ENCODE measurements at places on chromosomes 3 and 15.

DNA sequence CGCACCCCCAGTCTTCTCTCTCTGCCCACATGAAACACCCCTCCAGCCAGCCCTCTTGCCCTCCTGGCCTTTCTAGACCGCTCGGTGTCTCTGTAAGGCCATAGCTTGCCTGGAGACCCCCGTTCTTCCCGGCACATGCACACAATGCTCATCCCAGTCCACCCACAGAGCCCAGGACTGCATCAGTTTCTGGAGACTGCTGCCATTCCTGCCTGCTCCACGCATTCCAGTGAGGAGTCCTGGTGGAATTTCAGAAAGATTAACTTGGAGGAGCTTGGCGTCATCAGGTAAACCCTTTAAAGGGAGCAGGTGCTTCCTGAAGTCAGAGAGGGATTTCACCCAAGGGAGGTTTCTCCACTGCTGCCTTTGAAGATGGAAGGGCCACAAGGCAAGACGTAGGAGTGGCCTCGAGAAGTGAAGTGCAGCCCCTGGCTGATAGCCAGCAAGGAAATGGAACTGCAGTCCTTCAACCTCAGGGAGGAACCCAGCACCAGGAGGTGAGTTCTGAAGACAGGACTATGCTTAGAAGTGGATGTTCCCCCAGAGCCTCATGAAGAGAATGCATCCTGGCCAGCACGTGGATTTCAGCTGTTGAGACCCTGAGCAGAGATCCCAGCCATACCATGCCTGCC, 19.2 kb downstream of the SLC41A3 start:
- no peak for DNase-seq

DNA sequence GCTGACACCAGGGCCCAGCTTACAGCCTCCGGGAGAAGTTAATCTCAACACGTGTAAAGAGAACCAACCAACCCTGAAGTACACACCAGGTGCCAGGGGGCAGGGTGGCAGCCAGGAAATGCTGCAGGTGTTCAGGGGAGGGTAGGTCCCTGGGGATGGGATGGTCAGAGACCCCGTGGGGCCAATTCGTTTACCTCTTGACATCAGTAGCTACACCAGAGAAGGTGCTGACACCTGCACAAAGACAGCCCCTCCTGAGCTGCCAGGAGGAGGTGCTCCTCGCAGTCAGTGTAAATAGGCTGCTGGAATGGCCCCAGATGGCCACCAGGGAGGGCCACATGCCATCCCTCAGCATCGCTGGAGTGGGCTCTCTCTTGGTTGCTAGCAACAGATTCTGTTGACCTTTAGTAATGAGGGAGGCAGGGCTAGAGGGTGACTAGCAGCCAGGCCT, 52.8 kb downstream of the CORO2B start:
- no peak for DNase-seq

- DNase-seq = no peak
These were observed 30.2 kb upstream of the ZNF609 start for GRCh38 chr15:64430000-64430735.

GRCh38 chr3:165640970-165641369, 196.3 kb downstream of the BCHE start:
- DNase-seq = no peak

GRCh38 chr3:36511791-36512486, 131.6 kb downstream of the STAC start:
- DNase-seq = no peak

DNA sequence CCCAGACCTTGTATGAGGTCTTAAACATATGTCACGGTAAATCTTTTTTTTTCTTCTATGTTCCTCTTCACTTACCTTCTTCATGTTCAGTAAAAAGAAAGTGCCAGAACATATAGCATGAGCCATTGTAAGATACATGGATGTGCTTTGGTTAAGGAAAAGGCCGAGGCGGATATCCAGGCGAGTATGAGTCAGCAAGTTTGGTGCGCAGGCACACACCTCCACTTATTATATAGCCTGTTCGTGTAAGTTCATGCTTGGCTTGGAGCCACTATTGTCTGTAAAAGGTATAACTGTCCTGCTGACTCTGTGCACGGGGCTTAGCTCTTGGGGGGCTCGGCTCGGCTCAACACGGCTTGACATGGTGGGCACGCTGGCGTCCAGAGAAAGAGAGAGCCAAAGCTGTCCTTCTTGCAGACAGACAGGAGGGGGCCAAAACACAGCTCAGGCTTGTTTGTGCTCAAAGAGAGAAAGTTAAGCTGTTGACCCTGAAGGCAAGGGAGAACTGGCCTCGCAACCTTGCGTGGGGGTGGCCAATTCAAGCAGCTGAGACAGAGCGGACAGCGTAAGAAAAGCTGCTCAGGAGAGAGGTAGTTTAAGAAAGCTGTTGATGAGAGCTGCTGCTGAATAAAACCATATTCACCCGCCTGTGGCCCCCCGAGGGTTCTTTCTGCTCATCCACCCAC, 251.2 kb downstream of the SLC9A9 start:
- no peak for DNase-seq

DNA sequence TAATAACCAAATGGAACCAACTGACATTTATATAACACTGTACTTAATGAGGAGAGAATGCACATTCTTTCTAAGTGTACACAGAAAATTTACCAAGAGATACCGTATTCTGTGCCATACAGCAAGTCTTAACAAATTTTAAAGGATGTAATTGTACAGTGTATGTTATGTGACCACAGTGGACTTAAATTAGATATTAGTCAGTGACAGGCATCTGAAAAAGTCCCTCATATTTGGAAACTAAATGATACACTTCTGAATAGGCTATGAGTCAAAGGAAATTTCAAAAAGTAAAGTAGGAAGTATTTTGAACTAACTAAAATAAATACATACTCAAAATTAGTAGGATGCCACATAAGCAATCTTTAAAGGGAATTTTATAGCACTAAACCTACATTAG, 59.6 kb upstream of the P3H2 start:
- DNase-seq = no peak

- DNase-seq = no peak
These were observed 17.0 kb downstream of the SOX2 start for GRCh38 chr3:181728470-181729340.

GRCh38 chr3:106631373-106632108, 745.7 kb upstream of the CCDC54 start:
- DNase-seq = no peak

GRCh38 chr15:77032052-77032646, 37.2 kb downstream of the PSTPIP1 start:
- DNase-seq = peak; percentile 4

DNA sequence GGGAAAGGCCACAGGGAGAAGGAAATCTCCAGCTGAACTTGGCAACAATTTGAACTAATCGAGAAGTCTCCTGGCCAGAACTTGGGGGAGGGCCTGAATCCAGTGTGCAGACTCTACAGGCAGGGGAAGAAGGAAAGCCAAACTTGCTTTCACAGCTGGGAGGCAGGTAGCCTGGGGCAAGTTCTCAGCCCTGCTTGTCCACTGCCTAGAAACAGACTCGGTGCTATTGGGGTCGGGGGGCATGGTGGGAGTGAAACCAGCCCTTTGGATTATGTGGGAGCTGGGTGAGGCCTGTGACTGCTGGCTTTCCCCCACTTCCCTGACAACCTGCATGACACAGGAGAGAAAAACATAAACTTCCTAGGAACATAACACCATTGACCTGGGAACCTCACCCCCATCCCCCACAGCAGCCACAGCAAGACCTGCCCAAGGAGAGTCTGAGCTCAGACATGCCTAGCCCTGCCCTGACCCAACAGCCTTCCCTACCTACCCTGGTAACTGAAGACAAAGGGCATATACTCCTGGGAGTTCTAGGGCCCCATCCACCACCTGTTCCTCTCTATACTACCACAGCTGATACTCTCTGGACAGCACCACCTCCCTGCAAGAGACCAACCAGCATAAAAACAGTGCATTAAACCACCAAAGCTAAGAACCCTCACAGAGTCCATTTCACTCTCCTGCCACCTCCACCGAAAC, 103.7 kb upstream of the MNS1 start:
- no peak for DNase-seq

GRCh38 chr3:38827791-38828190, 11.8 kb upstream of the SCN10A start:
- no peak for DNase-seq

DNA sequence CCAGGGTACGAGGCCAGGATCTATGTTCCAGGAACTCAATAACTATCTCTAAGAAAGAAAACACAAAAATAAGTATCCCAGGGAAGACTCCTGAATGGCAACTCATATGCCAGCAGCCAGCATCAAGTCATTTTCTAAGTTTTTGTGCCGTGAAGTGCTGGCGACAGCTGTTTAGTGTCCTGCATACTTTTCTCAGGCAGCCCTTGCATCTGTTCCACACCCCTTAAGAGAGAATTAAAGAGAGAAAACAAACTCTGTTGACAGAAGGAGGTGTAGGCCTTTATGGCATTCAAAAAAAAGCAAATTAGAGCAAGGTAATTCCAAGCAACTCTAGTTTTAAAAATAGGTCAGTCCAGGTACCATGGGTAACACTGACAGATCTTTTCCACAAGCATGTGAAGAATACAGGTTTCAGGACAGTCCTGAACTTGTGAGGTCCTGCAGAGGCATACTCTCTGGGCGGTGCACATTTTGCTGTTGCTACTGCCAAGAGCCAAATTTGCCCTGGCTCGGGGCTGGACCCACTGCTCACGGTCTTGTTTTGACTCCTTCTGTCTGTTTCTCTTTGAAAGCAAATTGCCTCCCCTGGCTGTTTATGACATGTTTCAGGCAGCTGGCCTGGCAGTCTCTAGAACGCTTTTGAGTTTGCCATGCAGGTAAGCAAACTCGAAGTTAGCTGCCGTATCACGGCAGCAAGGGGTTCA, 252.1 kb upstream of the ADAMTS9 start:
- no peak for DNase-seq

GRCh38 chr15:67130166-67130565, 64.8 kb downstream of the SMAD3 start:
- DNase-seq = no peak

DNA sequence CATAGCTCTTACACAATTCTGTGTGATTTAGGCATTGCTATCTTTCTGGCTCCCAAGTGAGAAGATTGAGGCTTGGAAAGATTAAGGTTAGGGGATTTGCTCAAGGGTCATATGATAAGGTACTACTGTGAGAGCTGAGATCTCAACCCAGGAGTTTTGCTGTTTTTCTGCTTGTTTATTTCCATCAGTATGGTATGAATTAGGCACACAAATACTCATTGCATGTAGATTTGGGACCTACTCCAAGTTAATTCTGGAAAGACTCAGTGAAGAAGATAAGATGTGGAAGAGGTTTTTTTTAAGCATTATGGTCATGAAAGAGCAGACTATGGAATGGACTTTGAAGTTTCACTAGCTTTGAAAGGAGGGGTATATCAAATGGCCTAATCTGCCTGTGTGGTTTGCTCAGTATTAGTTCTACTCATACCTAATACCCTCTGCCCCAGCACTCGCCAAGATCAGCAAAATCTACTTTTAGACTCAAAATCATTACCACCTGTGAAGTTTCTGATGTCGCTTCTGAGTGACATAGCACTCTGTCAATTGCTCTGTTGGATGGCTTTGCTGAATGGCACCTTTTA, 12.5 kb downstream of the MBNL1 start:
- DNase-seq = no peak

- no peak for DNase-seq
These were observed 150.0 kb upstream of the CHL1 start for GRCh38 chr3:46576-46975.

GRCh38 chr15:77140220-77140619, 69.3 kb upstream of the TSPAN3 start:
- no peak for DNase-seq

DNA sequence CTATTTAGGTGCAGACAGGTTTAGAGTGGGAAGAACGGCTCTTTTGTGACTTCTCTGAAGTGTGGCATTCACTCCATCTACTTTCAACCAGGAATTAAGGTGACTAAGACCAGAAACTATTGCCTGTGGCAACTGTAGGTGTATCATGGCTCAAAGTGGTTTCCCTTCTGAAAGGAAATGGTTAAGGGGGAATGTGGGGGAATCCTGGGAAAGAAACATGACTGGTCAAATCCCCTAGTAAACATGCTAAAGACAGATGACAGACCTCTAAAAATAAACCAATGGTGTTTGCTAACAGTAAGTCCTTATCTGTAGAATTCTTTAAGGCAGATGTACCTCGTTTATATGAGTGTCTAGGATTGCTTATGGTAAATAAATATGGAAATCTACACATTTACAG, 56.9 kb downstream of the MEGF11 start:
- DNase-seq = no peak

DNA sequence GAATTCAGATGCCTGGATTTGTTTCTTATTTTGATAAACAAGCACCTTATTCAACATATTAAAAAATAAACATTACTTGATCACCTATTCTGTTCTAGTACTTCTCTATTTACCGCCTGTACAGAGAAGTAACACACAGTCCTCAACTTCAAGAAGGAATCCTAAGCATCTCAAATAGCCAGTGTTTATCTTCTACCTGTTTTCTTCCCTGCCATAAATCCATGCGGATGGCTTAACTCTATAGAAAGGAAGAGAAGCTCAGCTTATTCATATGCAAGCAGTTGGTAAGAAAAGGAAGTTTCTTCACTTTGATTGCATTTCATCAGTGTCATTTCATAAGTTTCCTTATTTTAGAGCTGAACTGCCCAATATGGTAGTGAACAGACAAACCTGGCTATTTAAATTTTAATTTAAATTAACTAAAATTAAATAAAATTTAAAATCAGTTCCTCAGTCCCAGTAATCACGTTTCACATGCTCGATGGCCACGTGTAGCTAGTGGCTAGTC, 210.0 kb upstream of the PEX5L start:
- DNase-seq = no peak

DNA sequence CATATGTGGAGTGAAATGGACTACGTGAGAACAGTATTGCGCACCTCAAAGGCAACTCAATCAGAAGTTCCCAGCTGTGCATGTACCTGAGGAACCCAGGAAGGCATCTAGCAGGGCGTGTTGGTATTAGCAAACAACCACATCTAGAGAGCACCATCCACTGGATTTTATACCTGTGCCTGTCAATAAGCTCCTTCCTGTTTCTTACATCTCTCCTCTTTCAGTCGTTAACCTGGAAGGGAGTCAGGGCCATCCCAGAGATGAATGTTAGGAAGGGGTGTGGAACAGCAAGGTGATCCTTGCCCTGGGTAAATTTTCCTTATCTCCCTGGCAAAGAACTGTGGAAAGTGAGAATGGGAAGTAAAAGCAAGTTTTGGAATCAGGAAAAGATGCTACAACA, 29.6 kb upstream of the CHMP2B start:
- no peak for DNase-seq

GRCh38 chr15:66733976-66734375, 31.9 kb downstream of the SMAD6 start:
- no peak for DNase-seq

- no peak for DNase-seq
These were observed 15.1 kb downstream of the DUSP7 start for GRCh38 chr3:52041118-52041731.

- DNase-seq = no peak
These were observed 61.9 kb downstream of the CD47 start for GRCh38 chr3:108028896-108029295.

DNA sequence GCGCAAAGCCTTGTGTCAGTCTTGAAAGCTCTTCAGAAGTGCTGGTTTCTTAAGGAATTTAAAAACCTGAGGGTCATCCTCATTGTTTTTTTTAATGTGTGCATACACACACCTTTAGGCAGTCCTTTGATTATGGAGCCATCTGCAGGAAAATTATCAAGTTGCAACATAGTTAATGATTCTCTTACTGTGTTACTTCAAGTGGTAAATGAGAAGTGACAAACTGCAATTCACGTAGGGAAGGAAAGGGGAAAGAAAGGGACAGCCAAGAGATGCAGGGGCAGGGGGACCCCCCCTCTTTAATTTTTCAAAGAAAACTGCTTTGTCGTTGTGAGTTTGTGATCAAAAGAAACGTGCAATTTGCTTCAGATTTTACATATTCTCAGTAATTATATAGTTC, 162.4 kb upstream of the CGNL1 start:
- DNase-seq = no peak

GRCh38 chr3:46553154-46553553, 12.9 kb downstream of the LRRC2 start:
- DNase-seq = no peak

Data from endothelial cell (in vitro differentiated cells).